ENCODE measurements at places on chromosomes 13 and 19.

DNA sequence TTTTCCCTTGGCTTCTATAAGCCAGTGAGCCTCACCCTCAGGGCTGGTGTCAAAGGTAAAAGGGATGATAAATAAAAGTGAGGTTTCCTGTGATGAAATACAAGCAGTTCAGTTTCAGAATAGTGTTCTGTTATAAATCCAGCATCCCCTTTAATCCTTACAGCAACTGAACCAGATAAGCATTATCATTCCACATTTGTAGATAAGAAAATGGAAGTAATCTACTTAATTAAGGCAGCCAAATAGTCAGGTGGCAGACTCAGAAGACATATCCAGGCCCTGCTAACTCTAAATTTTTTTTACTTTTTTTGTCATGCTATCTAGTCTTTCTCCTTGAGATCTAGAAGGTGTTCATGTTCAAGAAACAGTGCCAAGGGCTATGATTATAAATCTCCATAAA is 99.4 kb upstream of the SOX21 start:
- no peak for DNase-seq

GRCh38 chr13:40564342-40565001 is 102.0 kb downstream of the FOXO1 start:
- DNase-seq, result no peak

DNA sequence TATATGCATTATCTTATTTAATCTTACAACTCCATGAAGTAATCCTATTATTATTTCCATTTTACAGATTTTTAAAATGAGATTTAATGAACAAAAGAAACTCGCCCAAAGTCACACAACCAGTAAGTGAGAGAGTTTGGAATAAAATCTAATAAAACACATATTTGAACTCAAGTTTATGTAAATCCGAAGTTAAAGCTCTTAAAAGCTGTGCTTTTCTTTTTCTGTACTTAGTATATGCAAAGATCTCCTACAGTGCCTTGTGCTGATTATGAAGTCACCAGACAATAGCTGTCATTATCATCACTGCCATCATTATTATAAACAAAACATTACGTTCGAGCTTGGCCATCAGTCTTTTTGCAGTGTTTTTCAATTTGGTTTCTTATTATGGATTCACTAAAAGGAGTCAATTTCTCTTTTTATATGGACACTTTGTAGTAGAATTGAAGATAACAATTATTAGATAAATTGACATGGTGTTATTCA is 29.7 kb upstream of the ENOX1 start:
- DNase-seq, result no peak

GRCh38 chr13:46197299-46198048 is 14.3 kb upstream of the LRRC63 start:
- no peak for DNase-seq

- no peak for DNase-seq
Measured at GRCh38 chr13:30751183-30751933, 16.0 kb downstream of the ALOX5AP start.

DNA sequence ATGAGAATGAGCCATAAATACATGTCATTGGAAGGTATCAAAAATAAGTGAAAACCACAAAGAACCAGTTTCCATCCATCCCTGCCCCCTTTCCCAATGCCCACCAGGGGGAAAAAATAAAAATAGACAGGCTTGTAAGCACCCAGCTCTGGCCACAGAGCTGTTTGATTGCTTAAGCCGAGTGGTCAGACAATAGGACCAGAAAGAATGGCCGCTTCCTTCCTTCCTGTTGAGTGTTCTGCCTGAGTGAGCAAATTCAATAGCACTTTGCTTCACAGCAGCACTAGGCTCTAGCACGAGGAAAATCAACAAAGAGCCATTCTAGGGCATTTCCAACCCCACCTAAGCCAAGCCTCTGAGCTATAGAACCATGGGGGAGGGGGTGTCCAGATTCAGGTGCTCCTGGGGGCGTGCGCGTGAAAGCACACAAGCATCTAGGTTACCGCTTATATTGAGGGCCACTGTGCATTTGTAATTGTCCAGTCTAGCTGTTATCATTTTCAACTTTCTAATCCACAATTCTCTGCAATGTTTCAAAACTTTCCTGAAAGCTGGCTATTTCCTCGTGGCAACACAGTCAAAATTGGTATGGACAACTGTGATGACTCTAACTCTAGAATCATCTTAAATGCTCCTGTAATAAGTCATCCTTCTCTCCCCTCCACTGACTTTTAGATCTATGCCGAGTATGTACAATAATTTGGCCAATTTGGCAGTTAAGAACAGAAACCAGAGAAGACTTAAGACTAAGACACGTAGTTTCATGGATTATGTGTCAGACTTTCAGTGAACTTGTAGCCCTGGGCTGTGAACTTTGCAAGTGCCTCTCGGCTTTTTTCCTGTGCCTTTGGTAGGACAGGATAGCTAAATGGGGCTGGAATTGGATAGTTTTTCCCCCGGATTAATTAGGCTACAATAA is 64.3 kb downstream of the SPRY2 start:
- peak; percentile 20 for DNase-seq

- DNase-seq, result no peak
Measured at GRCh38 chr19:49348305-49349189, 13.3 kb downstream of the CD37 start.

DNA sequence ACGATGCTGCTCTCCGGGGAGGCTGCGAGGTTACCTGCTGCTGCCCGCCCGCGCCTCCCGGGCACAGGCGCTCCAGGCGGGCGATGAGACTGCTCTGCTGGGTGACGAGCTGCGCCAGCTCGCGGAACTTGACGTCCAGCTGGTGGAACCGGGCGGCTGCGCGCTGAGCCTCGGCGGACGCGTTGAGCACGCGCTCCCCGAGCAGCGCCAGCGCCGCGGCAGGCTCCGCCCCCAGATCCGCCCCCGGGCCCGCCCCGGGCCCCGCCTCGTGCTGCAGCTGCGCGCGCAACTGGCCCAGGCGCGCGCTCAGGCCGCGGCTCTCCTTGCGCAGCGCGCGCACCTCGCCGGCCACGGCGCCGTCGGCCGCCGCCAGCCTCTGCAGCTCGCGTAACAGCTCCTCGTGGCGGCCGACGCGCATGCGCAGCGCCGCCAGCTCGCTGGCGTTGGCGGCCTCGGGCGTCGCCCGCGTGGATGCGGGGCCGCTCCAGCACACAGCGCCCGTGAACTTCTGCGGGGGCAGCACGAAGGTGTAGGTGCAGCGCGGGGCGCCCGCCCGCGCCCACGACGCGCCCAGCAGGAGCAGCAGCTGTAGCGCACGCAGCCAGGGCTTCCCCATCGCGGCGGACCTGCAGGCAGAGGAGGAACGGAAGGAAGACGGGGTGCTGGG is 6.4 kb downstream of the ANGPTL6 start:
- DNase-seq, result peak; percentile 87

DNA sequence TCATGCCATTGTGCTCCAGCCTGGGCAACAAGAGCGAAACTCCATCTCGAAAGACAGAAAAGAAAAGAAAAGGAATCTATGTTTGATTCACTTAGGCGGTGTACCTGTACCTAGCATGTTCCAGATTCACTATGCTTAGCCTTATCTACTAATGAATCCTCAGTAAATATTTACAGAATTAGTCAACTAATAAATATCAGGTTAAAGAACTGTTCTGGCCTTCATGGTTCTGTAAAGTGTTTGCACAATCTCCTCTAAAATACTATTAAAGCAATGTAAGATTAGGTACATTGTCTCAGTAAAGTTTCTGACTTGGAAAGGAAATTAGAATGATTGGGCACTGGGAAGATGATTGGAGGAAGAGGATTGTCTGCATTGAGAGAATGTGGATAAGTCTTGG is 2770.4 kb downstream of the PCDH9 start:
- DNase-seq, result no peak

- DNase-seq, result no peak
Measured at GRCh38 chr13:25217023-25217885, 45.2 kb upstream of the AMER2 start.

DNA sequence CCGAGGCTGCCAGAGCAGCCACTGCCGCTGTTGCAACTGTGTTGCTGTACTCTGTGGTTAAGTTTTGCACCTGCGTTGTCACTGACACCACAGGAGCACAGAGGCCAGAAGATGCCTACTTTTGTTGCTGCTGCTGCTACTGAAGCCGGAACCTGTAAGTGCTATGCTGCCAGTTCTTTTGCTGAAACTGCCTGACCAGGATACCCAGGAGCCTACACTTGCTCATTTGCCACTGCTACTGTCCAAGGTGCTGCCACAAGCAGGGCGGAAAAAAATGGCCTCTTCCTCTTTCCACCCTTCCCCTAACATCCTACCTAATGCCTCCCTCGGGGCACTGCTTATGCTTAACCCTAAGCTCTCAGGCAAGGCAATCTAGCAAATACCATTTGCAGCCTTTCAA is 29.0 kb upstream of the NBEA start:
- peak; percentile 34 for DNase-seq

GRCh38 chr19:50792272-50793250 is 2.3 kb downstream of the ACP4 start:
- DNase-seq, result no peak

DNA sequence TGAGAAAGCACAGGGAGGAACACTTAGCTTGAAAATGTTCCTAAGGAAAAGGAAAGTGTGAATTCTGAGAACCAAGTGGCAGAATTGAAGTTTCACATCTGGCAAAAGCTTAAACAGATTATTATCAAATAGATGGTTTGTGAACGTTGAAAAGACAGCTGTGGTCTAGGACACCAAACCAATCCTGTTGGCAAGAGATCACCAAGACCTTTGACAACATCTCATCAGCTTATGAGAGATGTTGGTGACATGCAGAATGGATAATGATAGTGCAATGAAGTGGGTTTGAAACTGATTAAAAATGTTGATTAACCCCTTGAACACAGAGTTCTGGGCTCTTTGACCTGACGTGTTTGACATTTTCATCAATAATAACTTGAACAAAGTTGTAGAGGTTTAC is 74.6 kb upstream of the GPR183 start:
- no peak for DNase-seq

- peak; percentile 100 for DNase-seq
Measured at GRCh38 chr19:3573858-3574637, 1.3 kb downstream of the HMG20B start.

DNA sequence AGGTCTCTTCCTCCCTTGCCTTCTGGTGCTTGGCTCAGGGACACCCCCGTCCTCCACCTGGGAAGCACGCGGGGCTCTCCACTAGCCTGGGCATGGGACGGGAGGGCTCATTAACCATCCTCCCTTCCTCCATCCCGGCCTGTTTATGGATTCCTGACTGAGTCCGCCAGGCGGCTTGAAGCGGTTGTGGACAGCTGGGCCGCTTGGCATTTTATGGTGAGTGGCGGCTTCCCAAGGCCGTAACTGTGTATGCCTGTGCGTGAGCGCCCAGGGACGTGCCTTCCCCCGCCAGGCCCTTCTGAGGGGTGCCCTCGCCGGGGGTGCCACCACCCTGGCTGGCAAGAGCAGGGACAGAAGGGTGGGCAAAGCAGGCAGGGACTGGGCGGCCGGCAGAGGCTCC is 202.8 kb downstream of the URI1 start:
- DNase-seq, result no peak

DNA sequence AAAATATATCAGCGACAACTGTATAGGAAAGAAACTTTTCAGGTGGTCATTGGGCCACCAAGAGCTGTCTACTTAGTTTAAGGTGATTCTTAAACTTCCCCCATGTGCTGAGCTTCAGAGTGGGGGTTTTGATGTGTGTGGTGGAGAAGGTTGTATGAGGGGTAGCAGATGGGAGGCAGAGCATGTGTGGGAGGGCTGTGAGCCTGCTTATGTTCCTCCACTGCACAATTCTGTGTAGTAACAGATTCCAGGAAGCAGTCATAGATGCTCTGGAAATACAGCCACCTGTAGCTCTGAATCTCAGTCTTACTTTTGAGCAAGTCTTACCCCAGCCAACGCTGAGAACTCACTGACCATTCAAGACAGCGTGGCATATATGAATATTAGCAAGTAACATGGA is 95.3 kb upstream of the SPATA13 start:
- no peak for DNase-seq

GRCh38 chr19:23706657-23707056 is 19.6 kb upstream of the ZNF675 start:
- no peak for DNase-seq

DNA sequence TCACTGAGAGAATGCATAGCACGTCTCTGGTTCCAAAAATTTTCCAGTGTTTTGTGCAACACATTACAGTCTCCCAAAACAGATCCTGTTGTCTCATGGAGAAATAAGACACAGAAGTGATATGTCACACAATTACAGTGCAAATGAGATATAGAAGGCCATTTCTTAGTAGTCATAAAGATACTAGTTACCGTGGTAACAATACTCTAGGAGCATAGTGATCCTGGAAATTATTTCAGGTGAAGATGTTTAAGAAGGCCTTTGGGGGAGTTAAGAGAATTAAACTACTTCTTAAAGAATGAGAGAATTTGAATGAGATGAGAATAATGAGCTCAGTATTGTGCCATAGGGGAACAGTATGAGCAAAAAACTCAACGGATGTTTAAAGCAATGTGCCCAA is 628.0 kb upstream of the MIR17HG start:
- DNase-seq, result no peak

GRCh38 chr13:67696775-67697174 is 466.6 kb upstream of the PCDH9 start:
- DNase-seq, result no peak
